ENCODE measurements at places on chromosomes 3 and 15. TPM values are rescaled to one million over a fixed set of nuclear protein-coding genes. Genes with fewer than 3 reads are reported as not detected.

GRCh38 chr15:50116477-50116876 lies 2.6 kb downstream of the ATP8B4 start:
- DNase-seq, result no peak

DNA sequence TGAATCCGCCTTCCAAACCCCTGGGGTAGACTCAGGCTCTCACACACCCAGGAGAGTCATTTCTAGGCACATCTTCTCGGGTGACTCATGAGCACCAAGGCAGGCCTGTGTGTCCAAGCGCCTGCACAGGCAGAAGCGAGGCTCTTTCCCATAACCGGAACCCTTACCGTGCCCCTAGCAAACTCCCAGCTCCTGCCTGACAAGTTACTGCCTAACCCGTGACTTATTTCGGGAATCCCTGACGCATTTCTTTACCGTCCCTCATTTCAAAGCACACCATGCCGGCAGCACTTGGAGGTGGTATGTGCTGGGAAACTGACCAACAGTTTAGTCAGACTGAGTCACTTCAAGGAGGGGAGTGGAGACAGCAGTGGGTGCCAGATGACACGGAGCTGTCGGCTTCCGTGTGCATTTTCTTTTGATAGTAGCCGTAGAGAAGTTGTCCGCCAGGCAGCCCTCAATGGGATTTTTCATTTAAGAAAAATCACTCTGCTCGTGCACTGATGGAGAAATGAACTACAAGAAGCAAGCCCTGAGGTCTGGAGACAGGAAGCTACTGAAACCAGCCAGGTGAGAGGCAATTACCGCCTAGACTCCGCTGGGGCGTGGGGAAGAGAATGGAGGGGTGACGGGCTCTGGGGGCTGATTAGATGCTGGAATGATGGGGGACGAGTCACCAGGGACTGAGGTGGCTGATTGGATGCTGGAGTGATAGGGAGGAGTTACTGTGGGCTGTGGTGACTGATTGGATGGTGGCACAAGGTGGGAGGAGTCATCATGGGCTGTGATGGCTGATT lies 17.3 kb upstream of the HRH1 start:
- DNase-seq, result no peak

- no peak for DNase-seq
Observed at GRCh38 chr3:32817257-32817557, 590 bp upstream of the TRIM71 start.

DNA sequence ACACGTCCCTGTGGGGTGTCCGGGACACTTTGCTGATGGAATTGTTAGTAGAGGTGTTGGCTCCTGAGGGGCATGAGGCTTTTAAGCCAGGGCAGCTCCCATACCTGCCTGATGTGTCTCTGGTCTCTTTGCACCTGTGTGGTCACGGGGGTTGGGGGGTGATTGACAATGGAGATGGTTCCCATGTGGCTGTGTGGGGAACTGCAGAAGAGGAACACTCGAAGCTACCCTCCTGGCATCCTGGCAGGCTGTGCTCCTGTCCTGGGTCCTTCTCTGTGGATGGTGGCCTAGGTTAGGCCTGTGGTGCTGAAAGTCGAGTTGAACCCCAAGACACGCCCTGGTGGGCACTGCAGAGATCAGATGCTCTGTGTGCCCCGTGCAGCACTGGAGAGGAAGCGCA lies 73.4 kb downstream of the HMCES start:
- DNase-seq, result no peak

DNA sequence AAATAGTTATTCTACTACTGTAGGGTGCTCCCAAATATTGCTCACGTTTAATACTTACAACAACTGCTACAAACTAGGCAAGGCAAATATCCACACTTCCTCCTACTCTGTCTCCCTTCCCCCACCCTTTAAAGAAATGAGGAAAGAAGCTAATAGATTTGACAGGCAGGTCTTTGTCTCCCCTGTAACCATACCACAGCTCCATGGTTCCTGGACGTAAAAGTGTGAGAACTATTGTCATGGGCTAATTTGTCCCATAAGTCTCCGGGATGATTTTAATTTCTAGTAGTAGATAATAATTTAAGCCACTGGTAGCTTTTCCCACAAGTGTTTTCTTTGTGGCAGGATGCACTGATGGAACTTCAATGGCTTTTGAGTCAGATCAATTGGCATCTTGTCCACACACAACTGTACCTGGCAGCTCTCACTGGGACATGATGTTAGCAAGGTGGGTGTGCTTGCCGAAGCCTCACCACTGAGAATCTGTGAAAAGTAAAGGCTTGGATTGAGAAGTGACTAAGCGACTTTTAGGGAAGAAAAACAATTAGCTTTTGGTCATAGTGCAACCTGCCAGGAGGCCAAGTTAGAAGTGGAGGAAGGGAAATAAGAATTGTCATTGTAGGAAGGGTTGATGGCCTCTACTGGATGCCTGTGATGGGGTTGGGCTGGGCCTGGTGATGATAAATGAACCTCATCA lies 1.4 kb upstream of the CPOX start:
- no peak for DNase-seq

- no peak for DNase-seq
Observed at GRCh38 chr3:122004107-122004506, 17.9 kb downstream of the ILDR1 start.

Gene MAGEL2
- 2.4 TPM for total RNA-seq

Gene CIDEC
- not detected for total RNA-seq

DNA sequence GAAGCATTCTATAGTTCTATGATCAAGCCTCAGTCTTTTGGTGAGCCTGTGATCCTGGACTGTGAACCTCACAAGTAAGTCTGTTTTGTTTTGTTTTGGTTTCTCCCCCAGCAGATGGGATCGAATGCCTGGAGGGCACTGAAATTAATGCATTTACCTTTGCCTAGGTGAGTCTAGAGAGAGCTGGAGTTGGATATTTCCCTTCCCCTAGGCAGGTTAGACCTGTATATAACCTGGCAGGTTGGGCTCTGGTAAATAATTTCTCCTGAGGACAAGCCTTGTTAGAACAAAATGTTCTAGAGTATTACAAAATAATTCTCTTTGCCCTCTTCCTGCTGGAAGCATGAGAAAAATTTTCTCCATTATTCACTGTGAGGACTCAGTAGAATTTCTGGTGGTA lies 211.9 kb downstream of the TPRG1 start:
- DNase-seq, result no peak

GRCh38 chr3:168034152-168034928 lies 61.4 kb downstream of the GOLIM4 start:
- DNase-seq, result no peak

Gene GNB5
- total RNA-seq, result 34.2 TPM

Gene CLSTN2
- total RNA-seq, result 11.8 TPM
